Kidney (tissue), 22 donors: ENCODE measurements at places on chromosomes 7 and 10. TPM values are rescaled to one million over a fixed set of nuclear protein-coding genes. Genes with fewer than 3 reads are reported as not detected.

DNA sequence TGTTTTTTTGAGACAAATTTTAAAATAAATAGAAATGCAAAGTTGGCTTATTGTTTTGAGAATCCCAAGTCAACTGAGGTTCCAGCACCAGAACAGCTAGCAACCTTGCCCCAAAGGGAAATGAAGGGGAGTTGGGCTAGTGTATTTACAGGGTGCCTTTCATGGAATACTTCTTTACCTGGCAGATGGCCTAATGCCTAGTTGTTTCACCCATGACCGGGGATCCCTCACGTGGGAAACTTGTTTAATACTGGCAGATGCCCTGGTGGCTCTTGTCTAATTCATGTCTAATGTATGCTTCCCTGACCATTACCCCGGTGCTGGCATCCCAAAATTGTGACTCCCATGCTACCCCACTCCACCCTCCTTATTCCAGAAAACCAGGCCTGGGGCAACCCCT lies 861.1 kb upstream of the ZWINT start:
- H3K27ac ChIP-seq, result no peak overlapping the region
- no peaks in the 10 kb centered on the region for H3K4me1 ChIP-seq
- no peaks in the 10 kb centered on the region for H3K27me3 ChIP-seq

- no peaks in the 10 kb centered on the region for H3K4me1 ChIP-seq
- H3K4me3 ChIP-seq, result no peak overlapping the region
- no peaks in the 10 kb centered on the region for H3K36me3 ChIP-seq
- no peak overlapping the region for H3K27ac ChIP-seq
Observed at GRCh38 chr7:20299145-20299544, 31.6 kb upstream of the ITGB8 start.

DNA sequence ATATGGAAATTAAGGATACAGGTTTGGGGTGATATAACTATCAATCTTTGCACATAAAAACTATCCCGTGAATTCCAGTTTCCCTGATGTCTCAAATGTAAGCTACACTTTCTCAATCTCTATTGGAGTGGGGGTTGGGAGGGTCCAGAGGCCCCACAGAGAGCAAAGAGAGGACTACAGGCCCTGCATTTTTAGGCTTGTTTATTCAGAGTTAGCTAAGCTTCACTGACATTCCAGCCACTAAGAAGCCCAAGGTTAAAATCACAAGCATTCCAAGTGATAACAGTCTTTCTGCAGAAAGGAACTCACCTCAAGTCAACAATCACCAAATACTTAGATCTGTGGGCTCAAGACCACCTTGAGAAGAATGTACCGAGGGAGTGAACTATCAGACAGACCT lies 31.6 kb upstream of the LAMB1 start:
- no peak overlapping the region for H3K27ac ChIP-seq
- no peak for DNase-seq
- no peaks in the 10 kb centered on the region for H3K36me3 ChIP-seq
- no peaks in the 10 kb centered on the region for H3K4me1 ChIP-seq

GRCh38 chr10:53846809-53847208 lies 954.2 kb downstream of the PCDH15 start:
- H3K36me3 ChIP-seq, result no peaks in the 10 kb centered on the region
- no peak overlapping the region for H3K4me3 ChIP-seq
- H3K27ac ChIP-seq, result no peak overlapping the region
- no peaks in the 10 kb centered on the region for H3K4me1 ChIP-seq

RASA4B gene
- 24.0 TPM for polyA plus RNA-seq

KIAA1549 gene
- 1.8 TPM for polyA plus RNA-seq

DNA sequence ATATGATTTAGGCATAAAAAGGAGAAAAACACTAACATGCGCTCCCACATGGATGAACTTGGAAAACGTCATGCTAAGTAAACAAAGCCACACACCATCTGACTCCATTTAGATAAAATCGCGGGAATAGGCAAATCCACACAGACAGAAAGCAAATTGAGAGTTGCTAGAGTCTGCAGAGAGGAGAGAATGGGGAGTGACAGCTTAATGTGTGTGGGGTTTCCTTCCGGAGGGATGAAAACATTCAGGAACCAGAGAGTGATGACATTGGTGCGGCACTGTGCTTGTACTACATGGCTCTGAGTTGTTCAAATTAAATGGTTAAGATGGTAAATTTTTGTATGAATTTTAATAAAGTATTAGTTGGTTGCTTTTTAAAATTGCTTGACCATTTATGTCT lies 482.9 kb upstream of the AKR1E2 start:
- no peak for DNase-seq
- no peaks in the 10 kb centered on the region for H3K4me1 ChIP-seq
- H3K4me3 ChIP-seq, result no peak overlapping the region
- no peaks in the 10 kb centered on the region for H3K27me3 ChIP-seq
- no peaks in the 10 kb centered on the region for H3K36me3 ChIP-seq

DNA sequence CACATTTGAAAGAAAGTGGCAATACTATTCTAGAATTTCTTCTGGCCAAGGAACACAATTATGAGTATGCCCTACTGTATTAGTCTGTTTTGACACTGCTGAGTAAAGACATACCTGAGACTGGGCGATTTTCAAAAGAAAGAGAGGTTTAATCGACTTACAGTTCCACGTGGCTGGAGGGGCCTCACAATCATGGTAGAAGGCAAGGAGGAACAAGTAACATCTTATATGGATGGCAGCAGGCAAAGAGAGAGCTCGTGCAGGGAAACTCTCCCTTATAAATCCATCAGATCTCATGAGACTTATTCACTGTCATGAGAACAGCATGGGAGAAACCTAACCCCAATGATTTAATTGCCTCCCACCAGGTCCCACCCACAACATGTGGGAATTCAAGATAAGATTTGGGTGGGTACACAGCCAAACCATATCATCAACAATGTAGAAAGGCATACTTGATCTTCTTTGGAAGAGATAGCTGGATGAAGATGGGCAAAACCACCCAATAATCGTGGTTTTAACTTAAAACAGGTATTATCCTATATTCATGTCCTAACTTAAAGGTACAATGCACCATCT lies 113.9 kb downstream of the ETV1 start:
- H3K4me3 ChIP-seq, result no peak overlapping the region
- no peaks in the 10 kb centered on the region for H3K27me3 ChIP-seq
- no peaks in the 10 kb centered on the region for H3K4me1 ChIP-seq
- no peak overlapping the region for H3K27ac ChIP-seq

GSAP gene
- 11.7 TPM for polyA plus RNA-seq

CNNM1 gene
- polyA plus RNA-seq, result 0.49 TPM

GRCh38 chr10:50453940-50454339 lies 169.8 kb downstream of the SGMS1 start:
- H3K27me3 ChIP-seq, result no peaks in the 10 kb centered on the region
- H3K36me3 ChIP-seq, result no peaks in the 10 kb centered on the region
- H3K4me1 ChIP-seq, result no peaks in the 10 kb centered on the region
- no peak overlapping the region for H3K4me3 ChIP-seq

DNA sequence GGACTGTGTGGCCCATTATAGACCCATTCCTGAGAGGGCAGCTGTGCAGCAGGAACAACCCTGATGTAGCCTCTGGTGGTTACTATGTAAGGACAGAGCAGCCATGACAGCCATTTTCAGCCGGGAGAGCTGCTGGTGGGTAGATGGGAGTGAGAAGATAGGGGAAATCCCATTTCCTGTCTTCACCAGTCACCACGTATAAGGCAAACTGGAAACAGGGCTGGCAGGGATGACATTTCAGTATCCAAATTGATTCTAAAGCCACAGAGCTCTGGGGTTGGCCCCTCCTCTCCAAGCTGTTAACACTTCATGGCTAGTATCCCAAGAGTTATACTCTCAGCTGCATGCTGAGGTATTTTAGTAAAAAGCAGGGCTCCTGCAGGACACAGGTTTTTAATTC lies 15.2 kb upstream of the FZD1 start:
- H3K27me3 ChIP-seq, result no peaks in the 10 kb centered on the region
- H3K4me3 ChIP-seq, result no peak overlapping the region

GRCh38 chr7:5631152-5631551 lies 150.3 kb downstream of the RNF216 start:
- no peak for DNase-seq
- H3K27me3 ChIP-seq, result no peaks in the 10 kb centered on the region
- H3K27ac ChIP-seq, result no peak overlapping the region
- peaks cover 17% of the 10 kb centered on the region for H3K4me1 ChIP-seq
- H3K4me3 ChIP-seq, result no peak overlapping the region

- no peaks in the 10 kb centered on the region for H3K36me3 ChIP-seq
- H3K27ac ChIP-seq, result peak overlapping the region; percentile 92
- no peaks in the 10 kb centered on the region for H3K27me3 ChIP-seq
- no peak overlapping the region for H3K4me3 ChIP-seq
- H3K4me1 ChIP-seq, result peaks cover 9% of the 10 kb centered on the region
Observed at GRCh38 chr10:95445223-95445836, 115.8 kb downstream of the SORBS1 start.

HOGA1 gene
- 100 TPM for polyA plus RNA-seq

TMEM229A gene
- polyA plus RNA-seq, result not detected

DNA sequence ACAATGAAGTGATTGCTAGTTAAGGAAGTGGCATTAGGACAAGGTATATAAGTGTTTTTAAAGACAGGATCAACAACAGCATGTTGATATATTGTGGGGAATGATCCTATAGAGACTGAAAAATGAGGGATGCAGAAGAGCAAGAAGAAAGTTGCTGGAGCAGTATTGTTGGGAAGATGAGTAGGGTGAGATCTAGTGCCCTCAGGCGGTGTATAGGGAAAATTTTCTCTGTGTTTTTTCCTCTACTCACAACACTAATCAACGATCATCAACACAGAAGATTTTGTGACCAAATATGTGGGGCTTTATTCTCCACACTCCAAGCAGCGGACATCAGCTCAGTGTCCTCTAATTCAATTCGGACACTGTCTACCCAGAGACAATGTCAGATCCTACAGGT lies 9.6 kb upstream of the PTTG1IP2 start:
- H3K36me3 ChIP-seq, result no peaks in the 10 kb centered on the region
- H3K4me3 ChIP-seq, result no peak overlapping the region
- no peaks in the 10 kb centered on the region for H3K4me1 ChIP-seq
- no peak overlapping the region for H3K27ac ChIP-seq
- DNase-seq, result no peak
- no peaks in the 10 kb centered on the region for H3K27me3 ChIP-seq

CYP2C18 gene
- polyA plus RNA-seq, result 0.22 TPM

DNA sequence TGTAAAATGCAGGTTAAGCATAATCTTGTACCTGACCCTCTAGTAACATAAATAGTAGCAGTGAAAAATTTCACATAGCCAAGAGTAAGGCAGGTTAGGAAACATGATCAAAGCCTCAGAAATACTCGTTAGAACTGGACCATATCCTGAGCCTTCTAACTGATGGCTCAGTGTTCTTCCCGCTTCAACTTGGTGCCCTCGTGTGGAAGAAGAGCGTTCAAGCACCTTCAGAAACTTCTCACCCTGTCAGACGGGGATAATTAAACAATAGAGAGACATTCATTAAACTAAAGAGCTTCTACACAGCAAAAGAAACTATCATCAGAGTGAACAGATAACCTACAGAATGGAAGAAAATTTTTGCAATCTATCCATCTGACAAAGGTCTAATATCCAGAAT lies 124.5 kb downstream of the MYOF start:
- H3K27me3 ChIP-seq, result no peaks in the 10 kb centered on the region
- no peaks in the 10 kb centered on the region for H3K36me3 ChIP-seq
- no peaks in the 10 kb centered on the region for H3K4me1 ChIP-seq

DNA sequence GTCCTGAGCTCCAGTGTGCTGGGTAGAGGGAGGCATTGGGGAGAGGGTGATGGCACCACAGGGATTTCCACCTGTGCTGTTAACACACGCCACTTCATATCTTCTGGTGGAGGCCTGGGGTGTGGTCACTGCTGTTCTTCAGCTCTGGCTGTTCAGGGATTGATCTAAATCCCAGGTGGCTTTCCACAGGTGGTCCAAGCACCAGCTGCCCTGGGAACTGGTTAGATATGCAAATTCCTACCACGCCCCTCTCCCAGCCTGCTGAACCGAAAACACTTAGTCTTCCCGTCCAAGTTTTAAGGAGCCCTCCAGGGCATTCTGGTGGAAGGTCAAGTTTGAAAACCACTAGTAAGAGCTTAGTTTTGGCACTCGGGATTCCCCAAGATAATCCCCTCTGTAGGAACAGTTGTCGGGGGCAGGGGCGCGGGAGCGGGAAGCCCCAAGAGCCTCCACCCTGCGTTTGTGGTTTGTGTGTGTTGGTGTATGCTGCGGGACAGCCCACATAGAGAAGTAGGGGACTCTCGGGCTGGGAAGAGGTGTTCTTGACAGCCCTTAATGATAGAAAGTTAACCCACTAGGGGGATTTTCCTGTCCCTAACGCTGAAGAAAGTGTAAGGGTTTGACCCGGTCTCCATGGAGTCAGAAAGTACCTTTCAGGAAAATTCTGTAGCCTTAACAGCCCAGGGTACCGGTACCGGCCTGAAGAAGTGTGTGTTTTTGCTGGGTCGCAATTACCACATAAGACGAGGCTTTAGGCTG lies 5.1 kb downstream of the DEPP1 start:
- H3K27ac ChIP-seq, result peak overlapping the region; percentile 33
- H3K4me1 ChIP-seq, result peaks cover 42% of the 10 kb centered on the region
- DNase-seq, result no peak
- H3K36me3 ChIP-seq, result no peaks in the 10 kb centered on the region
- H3K4me3 ChIP-seq, result no peak overlapping the region
- no peaks in the 10 kb centered on the region for H3K27me3 ChIP-seq

NXPH1 gene
- not detected for polyA plus RNA-seq

PIP gene
- polyA plus RNA-seq, result not detected

GRCh38 chr7:45161842-45162241 lies 4.3 kb downstream of the RAMP3 start:
- peaks cover under 1% of the 10 kb centered on the region for H3K27me3 ChIP-seq
- H3K27ac ChIP-seq, result no peak overlapping the region
- no peak overlapping the region for H3K4me3 ChIP-seq

OPN1SW gene
- not detected for polyA plus RNA-seq

DNA sequence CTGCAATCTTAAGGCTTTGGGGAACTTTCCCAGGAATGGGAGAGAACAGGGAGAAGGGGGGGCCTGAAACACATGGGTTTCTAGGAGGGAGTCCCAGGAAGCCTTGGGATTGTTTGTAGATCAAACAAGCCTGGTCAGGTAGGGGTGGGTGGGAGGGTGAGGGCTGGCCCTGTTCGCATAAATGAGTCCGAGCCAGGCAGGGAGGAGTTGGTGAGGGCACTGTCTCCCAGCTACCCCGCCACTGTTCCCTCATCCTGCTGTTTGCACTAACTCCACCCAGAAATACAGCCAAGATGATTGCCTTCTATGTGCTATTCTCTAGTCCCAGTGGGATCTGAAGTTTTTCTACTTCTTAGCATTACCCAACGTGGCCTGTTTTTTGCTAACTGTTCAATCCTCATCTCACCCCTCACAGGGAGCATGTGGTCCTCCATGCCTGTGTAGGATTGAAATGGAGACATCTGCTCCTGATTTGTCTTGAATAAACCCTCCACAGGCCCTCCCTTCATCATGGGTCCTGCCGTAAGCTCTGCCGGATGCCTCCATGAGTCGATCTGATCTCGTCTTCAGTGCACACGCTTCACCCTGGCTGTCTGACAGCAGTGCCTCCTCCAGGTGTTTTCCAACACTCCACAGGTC lies 257.0 kb downstream of the COBL start:
- no peaks in the 10 kb centered on the region for H3K27me3 ChIP-seq
- no peaks in the 10 kb centered on the region for H3K4me1 ChIP-seq
- H3K27ac ChIP-seq, result no peak overlapping the region

DNA sequence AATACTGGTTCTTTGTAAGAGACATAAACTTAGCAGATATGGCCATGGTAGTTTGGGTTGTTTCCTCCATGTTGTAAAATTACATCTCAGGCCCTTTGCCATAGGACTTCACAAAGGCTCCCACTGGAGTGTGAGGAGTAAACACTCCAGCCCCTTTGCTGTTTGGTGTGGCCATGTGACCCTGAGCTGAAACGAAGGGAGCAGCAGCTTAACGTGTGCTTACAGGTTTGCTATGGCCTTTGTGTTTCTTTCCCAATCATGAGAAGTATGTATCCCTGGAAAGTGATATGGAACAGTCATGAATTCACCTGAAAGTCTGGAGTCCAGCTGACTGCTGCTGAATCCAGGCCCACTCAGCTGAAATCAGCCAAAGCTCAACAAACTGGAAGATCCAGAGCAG lies 23.8 kb upstream of the SFTPA1 start:
- H3K27me3 ChIP-seq, result no peaks in the 10 kb centered on the region
- H3K36me3 ChIP-seq, result no peaks in the 10 kb centered on the region
- no peak overlapping the region for H3K27ac ChIP-seq
- no peak for DNase-seq
